Mesothelial cell of epicardium (in vitro differentiated cells): ENCODE measurements at places on chromosomes 3 and 15. TPM values are rescaled to one million over a fixed set of nuclear protein-coding genes. Genes with fewer than 3 reads are reported as not detected.
A peak's percentile ranks its signal among the peaks of the same experiment; 100 is the strongest.

- DNase-seq: peak; percentile 26
- no peak overlapping the region for H3K4me3 ChIP-seq
- H3K27ac ChIP-seq: no peak overlapping the region
- no peaks in the 10 kb centered on the region for H3K27me3 ChIP-seq
These were observed 290.5 kb downstream of the NAALADL2 start for GRCh38 chr3:175149675-175150074.

- H3K36me3 ChIP-seq: no peaks in the 10 kb centered on the region
- no peak overlapping the region for H3K27ac ChIP-seq
- H3K4me1 ChIP-seq: peaks cover 48% of the 10 kb centered on the region
- DNase-seq: no peak
- H3K4me3 ChIP-seq: no peak overlapping the region
These were observed 63.0 kb downstream of the HES1 start for GRCh38 chr3:194198938-194199337.

- no peak overlapping the region for H3K27ac ChIP-seq
- peaks cover 8% of the 10 kb centered on the region for H3K36me3 ChIP-seq
- DNase-seq: no peak
- no peak overlapping the region for H3K4me3 ChIP-seq
These were observed 116.3 kb downstream of the MAGI1 start for GRCh38 chr3:65922441-65922840.

DNA sequence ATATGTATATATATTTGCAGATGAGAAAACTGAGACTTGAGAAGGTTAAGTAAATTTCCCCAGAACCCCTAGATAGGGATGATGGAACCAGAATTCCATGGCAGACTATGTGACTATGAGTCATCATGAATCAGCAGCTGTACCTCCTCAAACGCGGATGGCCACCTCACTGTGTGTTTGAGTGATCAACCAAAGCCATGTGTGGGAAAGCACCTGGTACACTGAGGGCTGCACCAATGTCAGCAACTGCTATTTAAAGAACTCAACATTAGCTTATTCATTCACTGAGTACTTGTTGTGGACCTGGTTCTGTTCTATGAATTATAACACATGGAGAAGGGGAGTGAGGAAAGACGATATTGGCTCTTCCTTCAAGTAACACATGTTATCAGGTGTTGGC lies 377.0 kb downstream of the GAP43 start:
- H3K36me3 ChIP-seq: no peaks in the 10 kb centered on the region
- no peak for DNase-seq
- peaks cover 14% of the 10 kb centered on the region for H3K27me3 ChIP-seq
- peaks cover 17% of the 10 kb centered on the region for H3K4me1 ChIP-seq
- no peak overlapping the region for H3K4me3 ChIP-seq

GRCh38 chr15:78979456-78980320 lies 34.8 kb upstream of the CTSH start:
- peak overlapping the region; percentile 61 for H3K27ac ChIP-seq
- no peaks in the 10 kb centered on the region for H3K27me3 ChIP-seq
- no peaks in the 10 kb centered on the region for H3K36me3 ChIP-seq
- no peak overlapping the region for H3K4me3 ChIP-seq
- peaks cover 18% of the 10 kb centered on the region for H3K4me1 ChIP-seq
- DNase-seq: peak; percentile 72

- H3K36me3 ChIP-seq: peaks cover 26% of the 10 kb centered on the region
- no peak overlapping the region for H3K4me3 ChIP-seq
- DNase-seq: no peak
- H3K27ac ChIP-seq: peak overlapping the region; percentile 48
- peaks cover 15% of the 10 kb centered on the region for H3K4me1 ChIP-seq
These were observed 59.9 kb upstream of the DPH6 start for GRCh38 chr15:35605764-35606449.

DNA sequence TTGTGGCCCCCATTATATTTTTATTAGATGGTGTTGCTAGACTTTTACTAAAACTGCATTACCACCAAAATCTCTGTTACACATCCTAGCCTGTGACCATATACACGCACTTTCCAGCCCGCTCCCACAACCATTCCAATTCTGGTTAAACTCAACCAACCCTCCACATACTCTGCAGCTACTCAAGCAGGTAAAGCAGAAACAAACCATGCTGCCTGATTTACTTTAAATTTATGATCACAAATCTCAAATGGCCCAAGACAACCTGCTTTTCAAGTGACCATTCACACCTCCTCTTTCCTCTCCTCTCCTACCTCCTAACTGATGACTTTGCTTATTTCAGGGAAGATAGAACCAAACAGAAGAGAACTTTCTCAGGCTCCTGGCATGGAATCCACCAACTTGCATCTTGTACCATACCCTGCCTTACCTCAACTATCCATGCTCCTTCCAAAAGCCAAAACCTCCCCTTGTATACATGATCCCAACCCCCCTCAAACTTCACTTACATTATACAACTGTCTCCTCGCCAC lies 18.5 kb downstream of the ULK4 start:
- H3K27ac ChIP-seq: no peak overlapping the region
- H3K27me3 ChIP-seq: no peaks in the 10 kb centered on the region
- peaks cover 13% of the 10 kb centered on the region for H3K36me3 ChIP-seq
- H3K4me1 ChIP-seq: no peaks in the 10 kb centered on the region
- DNase-seq: no peak

- DNase-seq: no peak
- no peaks in the 10 kb centered on the region for H3K27me3 ChIP-seq
- H3K27ac ChIP-seq: no peak overlapping the region
These were observed 68.8 kb upstream of the SLC12A8 start for GRCh38 chr3:125281381-125281780.

- peaks cover 7% of the 10 kb centered on the region for H3K4me1 ChIP-seq
- H3K27me3 ChIP-seq: no peaks in the 10 kb centered on the region
- no peak for DNase-seq
- peaks cover 3% of the 10 kb centered on the region for H3K36me3 ChIP-seq
- H3K4me3 ChIP-seq: no peak overlapping the region
These were observed 21.4 kb downstream of the ACAP2 start for GRCh38 chr3:195421400-195421799.

GRCh38 chr15:62287066-62287857 lies 122.2 kb upstream of the C2CD4B start:
- peaks cover 2% of the 10 kb centered on the region for H3K27me3 ChIP-seq
- no peak overlapping the region for H3K4me3 ChIP-seq
- H3K27ac ChIP-seq: no peak overlapping the region
- H3K4me1 ChIP-seq: peaks cover 7% of the 10 kb centered on the region

DNA sequence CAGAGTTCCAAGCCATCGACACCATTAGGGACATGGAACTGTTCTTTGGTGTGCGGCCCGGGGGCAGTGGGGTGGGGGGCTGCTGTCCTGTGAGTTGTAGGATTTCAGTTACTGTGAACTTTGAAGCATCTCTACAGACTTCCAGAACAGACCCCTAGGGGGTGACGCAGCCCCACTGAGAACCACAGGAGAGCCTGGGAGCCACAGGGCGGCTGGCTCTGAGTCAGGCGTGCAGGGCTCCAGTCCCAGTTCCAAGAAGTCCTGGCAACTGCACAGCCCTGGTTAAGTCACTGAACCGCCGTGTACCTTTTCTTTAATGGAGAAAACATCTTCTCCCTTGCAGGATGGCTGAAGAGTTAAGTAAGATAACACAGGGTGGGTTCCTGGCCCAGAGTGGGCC lies 23.5 kb upstream of the LRTM1 start:
- H3K27me3 ChIP-seq: no peaks in the 10 kb centered on the region
- peak; percentile 46 for DNase-seq
- H3K36me3 ChIP-seq: no peaks in the 10 kb centered on the region
- H3K4me3 ChIP-seq: no peak overlapping the region

DNA sequence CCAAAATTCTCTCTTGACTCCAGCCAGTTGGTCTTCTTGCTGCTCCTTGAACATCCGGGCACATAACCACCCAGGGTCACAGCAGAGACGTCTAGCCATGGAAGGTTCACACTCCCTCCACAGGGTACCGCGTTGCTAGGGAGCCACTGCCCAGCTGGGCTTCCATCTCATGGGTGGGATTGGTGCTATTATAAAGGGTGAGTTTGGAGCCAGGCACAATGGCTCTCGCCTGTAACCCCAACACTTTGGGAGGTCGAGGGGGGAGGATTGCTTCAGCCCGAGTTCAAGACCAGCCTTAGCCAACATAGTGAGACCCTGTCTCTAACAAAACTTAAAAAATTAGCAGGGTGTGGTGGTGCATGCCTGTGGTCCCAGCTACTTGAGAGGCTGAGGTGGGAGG lies 17.5 kb upstream of the SKOR1 start:
- no peak overlapping the region for H3K4me3 ChIP-seq
- no peak for DNase-seq
- H3K36me3 ChIP-seq: peaks cover 2% of the 10 kb centered on the region
- no peak overlapping the region for H3K27ac ChIP-seq

GRCh38 chr3:64612082-64612860 lies 75.5 kb downstream of the ADAMTS9 start:
- DNase-seq: no peak
- H3K36me3 ChIP-seq: peaks cover 49% of the 10 kb centered on the region
- H3K27me3 ChIP-seq: no peaks in the 10 kb centered on the region
- peak overlapping the region; percentile 31 for H3K27ac ChIP-seq

DNA sequence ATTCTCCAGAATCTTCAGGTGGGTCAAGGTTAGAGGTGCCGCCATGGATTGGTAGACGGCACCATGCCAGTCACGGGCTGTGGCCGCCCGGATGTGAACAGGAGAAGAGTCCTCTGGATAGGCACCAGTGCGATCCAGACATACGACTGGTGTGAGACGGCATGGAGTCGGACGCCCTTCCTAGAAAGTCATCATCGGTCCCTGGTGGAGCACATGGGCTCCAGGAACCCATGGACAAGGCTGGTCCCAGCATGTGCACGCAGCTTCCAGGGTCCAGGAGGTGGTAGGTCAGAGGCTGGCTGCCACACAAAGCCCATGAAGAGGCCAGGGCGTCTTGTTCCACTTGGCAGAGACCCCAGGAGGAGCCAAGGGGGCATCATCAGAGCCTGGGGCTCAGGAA lies 276.1 kb upstream of the LRRC3B start:
- H3K36me3 ChIP-seq: no peaks in the 10 kb centered on the region
- no peak overlapping the region for H3K27ac ChIP-seq
- H3K4me3 ChIP-seq: no peak overlapping the region
- H3K4me1 ChIP-seq: peaks cover 13% of the 10 kb centered on the region
- no peaks in the 10 kb centered on the region for H3K27me3 ChIP-seq

GRCh38 chr15:84909029-84909428 lies 24.6 kb downstream of the SLC28A1 start:
- peaks cover 13% of the 10 kb centered on the region for H3K4me1 ChIP-seq
- DNase-seq: no peak
- H3K27ac ChIP-seq: no peak overlapping the region

GRCh38 chr3:53496984-53497383 lies 2.6 kb downstream of the CACNA1D start:
- no peaks in the 10 kb centered on the region for H3K36me3 ChIP-seq
- no peak overlapping the region for H3K4me3 ChIP-seq
- H3K27ac ChIP-seq: no peak overlapping the region
- peaks cover 36% of the 10 kb centered on the region for H3K27me3 ChIP-seq

DNA sequence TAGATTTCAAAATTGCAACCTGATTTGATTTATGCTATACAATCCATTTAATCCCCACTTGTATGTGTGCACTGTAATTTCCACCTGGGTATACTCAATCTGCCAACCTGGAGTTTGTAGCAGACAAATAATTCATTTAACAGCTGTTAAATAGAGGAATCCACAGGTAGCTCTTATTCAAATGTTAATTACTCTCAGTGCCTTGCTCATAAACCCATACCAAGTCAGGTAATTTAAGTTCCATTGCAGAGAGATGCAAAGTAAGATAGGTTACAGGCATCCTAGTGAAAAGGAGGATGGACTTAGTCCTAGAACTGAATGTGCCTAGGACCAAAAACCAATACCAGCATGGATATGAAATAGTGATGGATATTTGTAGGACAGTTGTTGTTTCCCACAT lies 674.2 kb downstream of the TBL1XR1 start:
- H3K27ac ChIP-seq: no peak overlapping the region
- no peaks in the 10 kb centered on the region for H3K27me3 ChIP-seq
- H3K4me3 ChIP-seq: no peak overlapping the region
- peaks cover 22% of the 10 kb centered on the region for H3K4me1 ChIP-seq

DNA sequence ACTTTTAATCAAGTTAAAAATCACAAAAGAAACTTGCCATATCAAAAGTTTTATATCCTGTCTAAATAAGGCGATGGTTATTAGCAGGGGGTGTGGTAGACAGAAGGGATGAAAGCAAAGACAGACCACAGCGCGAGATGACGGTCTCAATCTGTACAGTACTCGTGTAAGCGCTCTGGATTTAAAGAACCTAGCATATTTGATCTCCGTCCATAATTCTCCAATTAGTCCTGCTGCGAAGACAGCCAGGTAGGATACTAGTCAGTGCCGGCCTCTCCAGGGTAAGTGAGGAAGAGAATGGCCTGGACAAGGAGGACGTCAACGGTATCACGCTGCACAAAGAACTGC lies 701 bp downstream of the SGO1 start:
- H3K27ac ChIP-seq: no peak overlapping the region

GRCh38 chr3:186996356-186996755 lies 66.0 kb downstream of the ST6GAL1 start:
- no peaks in the 10 kb centered on the region for H3K27me3 ChIP-seq
- no peak overlapping the region for H3K4me3 ChIP-seq
- H3K36me3 ChIP-seq: peaks cover 11% of the 10 kb centered on the region

- peaks cover 22% of the 10 kb centered on the region for H3K36me3 ChIP-seq
- no peak for DNase-seq
- no peaks in the 10 kb centered on the region for H3K27me3 ChIP-seq
These were observed 200.5 kb downstream of the AKAP13 start for GRCh38 chr15:85580879-85581278.

GRCh38 chr15:70034596-70034995 lies 63.1 kb downstream of the TLE3 start:
- H3K27me3 ChIP-seq: peaks cover 70% of the 10 kb centered on the region
- no peaks in the 10 kb centered on the region for H3K36me3 ChIP-seq
- H3K4me1 ChIP-seq: peaks cover 21% of the 10 kb centered on the region
- no peak overlapping the region for H3K27ac ChIP-seq
- no peak overlapping the region for H3K4me3 ChIP-seq

- H3K36me3 ChIP-seq: no peaks in the 10 kb centered on the region
- no peaks in the 10 kb centered on the region for H3K27me3 ChIP-seq
- no peak overlapping the region for H3K27ac ChIP-seq
- H3K4me1 ChIP-seq: peaks cover 30% of the 10 kb centered on the region
These were observed 68.3 kb upstream of the TBC1D5 start for GRCh38 chr3:17810759-17811158.

- H3K4me1 ChIP-seq: peaks cover 8% of the 10 kb centered on the region
- peak overlapping the region; percentile 71 for H3K4me3 ChIP-seq
- H3K36me3 ChIP-seq: no peaks in the 10 kb centered on the region
- DNase-seq: no peak
- H3K27me3 ChIP-seq: peaks cover 88% of the 10 kb centered on the region
- H3K27ac ChIP-seq: no peak overlapping the region
These were observed 983 bp upstream of the ALDH1A3 start for GRCh38 chr15:100878648-100879047.

DNA sequence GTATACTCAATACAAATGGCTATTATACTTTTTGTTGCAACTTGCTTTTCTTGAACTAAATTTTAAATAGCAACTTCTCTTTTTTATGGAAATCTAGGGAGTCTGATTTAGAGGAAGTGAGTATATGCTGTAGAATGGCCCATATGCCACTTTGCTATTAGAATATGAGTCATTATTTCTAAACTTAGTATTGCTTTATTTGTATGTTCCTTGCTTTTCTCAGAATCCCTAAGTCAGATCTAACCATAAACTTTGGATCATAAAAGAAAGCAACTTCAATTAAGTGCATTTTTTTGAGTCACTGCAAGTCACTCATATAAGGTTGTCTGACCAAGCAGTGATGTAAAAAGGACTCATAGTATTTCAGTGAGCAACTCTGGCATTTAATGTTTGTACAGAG lies 17.5 kb upstream of the SPTSSB start:
- H3K36me3 ChIP-seq: no peaks in the 10 kb centered on the region
- H3K27me3 ChIP-seq: peaks cover 12% of the 10 kb centered on the region
- no peak for DNase-seq

Gene GNAT1
- total RNA-seq: 0.27 to 0.98 TPM (median 0.55 TPM) in 3 replicates

Gene MYRIP
- 0.53 to 0.63 TPM (median 0.59 TPM) in 3 replicates for total RNA-seq

Gene TMPRSS7
- total RNA-seq: not detected in 3 replicates

Gene DNASE1L3
- total RNA-seq: 0.22 to 0.72 TPM (median 0.53 TPM) in 3 replicates

Gene TM4SF1
- 39.2 to 52.2 TPM (median 43.5 TPM) in 3 replicates for total RNA-seq

Gene LRRC31
- not detected in 3 replicates for total RNA-seq

Gene USP19
- total RNA-seq: 76.2 to 79.7 TPM (median 76.6 TPM) in 3 replicates

Gene ADGRG7
- total RNA-seq: not detected in 3 replicates
